ENCODE measurements at places on chromosomes 16 and 17.

DNA sequence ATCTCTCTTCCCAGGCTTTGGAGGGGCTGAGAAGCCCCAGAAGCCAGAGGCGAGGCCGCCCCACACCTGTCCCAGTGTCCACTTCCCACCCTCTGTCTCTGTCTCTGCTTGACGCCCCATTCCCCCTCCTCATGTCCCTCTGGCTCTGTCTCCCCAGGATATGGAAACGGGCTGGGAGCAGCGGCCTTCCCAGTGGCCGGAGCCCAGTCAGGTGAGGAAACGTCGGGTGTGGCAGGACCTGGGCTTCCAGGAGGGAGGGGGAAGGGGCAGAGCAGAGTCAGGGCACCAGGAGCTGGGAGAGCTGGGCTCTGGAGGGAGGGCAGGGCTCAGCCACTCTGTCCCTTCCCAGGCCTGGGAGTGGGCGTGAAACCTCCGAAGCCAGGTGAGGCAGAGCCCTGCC is 10.6 kb upstream of the PKMYT1 start:
- no peak for DNase-seq

- peak; percentile 62 for DNase-seq
These were observed 424 bp downstream of the YBX2 start for GRCh38 chr17:7293816-7294613.

DNA sequence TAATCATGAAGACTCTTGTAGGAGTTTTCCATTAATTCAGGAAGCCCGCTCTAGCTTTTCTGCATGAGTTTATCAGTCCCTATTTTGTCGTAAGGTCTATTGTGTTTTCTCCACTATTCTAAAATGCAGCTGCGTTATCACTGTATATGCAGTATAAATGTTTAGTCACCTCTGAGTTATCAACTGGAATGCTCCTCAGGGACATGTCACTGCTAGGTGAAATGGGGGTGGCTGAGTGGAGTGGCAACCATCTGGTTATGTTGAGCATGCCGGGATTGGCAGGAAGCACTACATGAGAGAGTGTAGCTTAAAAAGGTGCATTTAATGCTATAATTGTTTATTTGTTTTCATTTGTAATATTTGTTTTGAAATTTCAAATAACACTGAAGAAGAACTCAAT is 285.2 kb upstream of the ELAC2 start:
- DNase-seq = no peak

GRCh38 chr17:72011561-72011960 is 109.3 kb upstream of the SOX9 start:
- DNase-seq = no peak

- no peak for DNase-seq
These were observed 226.9 kb downstream of the BCAS3 start for GRCh38 chr17:60904582-60904981.

GRCh38 chr16:50489182-50489581 is 59.0 kb upstream of the NKD1 start:
- DNase-seq = no peak

DNA sequence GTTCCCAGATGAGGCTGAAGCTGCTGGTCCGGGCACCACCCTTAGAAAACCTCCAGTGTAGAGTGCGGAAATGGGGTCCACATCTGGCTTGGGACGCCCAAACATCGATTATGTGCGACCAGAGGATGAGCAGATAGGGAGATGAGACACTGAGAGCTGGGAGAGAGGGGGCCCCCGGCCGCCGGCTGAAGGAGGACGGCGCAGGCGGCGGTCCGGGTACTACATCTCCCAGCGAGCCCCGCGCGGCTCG is 182 bp upstream of the SPECC1 start:
- no peak for DNase-seq

DNA sequence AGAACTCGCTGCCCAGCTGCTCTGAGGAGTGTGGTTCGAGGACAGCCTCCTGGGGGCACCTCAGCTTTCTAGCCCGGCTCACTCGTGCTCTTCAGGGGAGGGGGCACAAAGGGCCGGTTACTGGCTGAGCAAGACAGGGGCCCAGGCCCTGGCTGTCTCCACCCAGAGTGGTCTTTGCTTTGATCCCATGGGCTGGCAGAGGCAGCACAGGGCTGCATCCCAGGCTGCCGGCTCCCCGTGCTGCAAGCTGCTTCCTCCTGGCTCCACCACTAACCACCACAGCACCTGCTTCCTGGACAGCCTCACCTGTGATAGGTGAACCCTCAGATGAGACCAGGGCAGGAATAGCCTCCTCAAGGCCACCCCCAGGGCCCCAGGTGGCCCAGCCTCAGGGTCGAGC is 6.8 kb downstream of the SPPL2C start:
- DNase-seq = no peak

DNA sequence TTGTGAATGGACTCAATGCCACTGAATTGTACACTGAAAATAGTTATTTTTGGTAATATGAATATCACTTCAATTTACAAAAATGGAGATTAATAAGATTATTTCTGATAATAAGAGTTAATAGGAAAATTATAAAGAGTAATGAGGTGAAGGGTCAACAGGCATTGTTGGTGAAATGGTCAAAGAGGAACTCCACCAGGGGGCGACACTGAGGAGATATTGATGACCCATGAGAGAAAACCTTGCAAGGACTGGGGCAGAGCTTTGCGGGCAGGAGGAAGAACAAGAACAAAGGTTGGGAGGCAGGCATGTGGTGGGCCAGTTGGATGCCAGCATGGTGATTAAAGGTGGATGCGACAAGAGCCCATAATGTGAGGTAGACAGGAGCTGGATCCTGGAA is 74.0 kb upstream of the XYLT1 start:
- DNase-seq = peak; percentile 59

GRCh38 chr17:14594690-14595089 is 293.8 kb downstream of the HS3ST3B1 start:
- DNase-seq = no peak

- peak; percentile 86 for DNase-seq
These were observed 44.2 kb downstream of the WDR45B start for GRCh38 chr17:82603981-82604448.

DNA sequence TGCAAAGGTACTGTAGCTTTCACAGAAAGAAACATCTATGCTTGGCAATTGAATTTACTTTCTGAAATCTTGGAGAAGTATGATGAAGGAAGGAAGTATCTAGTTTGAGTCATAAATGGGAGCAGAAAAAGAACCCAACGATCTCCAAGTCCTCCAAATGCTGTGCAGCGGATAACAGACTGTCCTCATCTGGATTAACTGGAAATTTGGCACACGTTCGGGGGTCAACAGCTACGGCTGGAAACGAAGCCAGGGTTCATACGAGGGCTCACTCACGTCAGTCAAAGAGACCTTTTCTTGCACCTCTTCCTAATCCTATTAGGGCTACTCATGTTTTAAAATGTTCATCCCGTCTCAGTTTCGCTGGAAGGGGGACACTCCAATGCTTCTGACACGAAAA is 152.0 kb downstream of the ZFHX3 start:
- DNase-seq = no peak

DNA sequence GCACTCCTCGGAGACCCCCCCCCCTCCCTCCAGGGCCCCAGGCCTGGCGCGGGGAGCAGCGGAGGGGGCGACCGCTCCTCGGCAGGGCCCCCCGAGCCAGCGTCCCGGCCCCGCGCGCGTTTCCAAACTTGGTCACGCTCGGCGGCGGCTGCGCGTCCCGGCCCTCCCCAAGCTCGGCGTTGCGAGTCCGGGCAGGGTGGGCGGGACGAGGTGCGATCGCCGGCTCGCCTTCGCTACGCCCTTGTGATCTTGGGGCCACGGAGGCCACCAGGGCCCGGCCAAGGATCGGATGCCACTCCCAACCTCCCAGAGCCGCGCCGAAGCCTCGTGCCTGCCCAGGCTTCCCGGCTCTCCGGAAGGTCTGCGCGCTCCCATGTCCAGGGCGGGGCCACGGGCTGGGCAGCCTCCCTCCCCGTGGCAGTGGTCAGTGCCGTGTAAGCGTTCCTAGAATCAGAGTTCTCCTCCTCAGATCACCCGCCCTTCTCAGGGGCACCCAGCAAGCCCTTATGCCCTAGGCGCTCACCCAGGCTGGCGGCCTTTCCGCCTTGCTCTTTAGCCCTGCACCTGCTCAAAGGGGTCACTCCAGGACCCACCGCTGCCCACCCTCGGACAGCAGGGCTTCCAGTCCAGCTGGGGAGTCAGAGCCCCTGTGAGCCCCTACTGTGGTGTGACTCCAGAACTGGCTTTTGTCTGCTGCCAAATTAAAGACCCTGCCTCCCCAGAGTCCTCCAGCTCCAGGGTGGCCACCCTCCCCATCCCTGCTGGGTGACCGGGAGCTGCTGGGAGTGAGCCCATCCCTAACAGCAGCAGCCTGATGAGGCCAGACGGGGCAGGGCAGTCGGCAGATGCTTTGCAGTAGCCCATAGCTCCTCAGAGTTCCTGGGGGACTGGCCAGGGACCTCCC is 12.2 kb upstream of the MRPS23 start:
- peak; percentile 22 for DNase-seq

GRCh38 chr17:46108550-46109110 is 84.6 kb downstream of the KANSL1 start:
- peak; percentile 58 for DNase-seq

GRCh38 chr16:64351121-64351520 is 770.7 kb downstream of the CDH11 start:
- no peak for DNase-seq

DNA sequence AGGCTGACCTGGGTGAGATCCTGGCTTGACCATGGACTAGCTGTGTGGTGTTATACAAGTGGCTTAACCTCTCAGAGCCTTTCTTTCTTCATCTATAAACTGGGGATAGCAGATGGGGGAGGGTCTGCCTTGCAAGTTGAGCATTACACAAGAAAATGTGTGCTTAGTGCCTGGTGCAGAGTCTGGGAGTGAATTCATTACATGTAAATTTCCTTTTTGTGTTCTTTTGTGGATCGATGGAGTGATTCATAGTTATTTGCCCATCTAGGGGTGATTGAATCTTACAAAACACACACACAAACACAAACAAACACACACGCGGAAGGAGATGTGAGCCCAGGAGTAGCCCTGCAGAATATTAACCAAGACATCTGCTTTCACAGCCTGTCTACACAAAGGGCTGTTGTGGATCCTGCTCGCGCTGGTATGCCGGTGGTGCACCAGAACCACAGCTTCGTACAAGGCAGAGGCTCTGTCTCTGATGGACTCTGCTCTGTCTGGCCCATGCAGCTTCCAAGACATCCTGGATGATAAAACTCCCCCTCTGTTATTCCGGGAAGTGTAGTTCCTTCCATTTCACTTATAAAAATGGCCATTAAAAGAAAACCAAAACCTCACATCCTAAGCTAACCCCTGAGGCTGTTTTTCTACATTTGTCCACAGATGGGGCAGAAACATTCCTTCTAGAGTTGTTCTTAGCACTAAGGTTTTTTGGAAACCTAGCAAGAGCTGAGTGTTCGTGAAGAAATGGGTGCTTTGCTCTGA is 86.1 kb downstream of the UTP18 start:
- no peak for DNase-seq

DNA sequence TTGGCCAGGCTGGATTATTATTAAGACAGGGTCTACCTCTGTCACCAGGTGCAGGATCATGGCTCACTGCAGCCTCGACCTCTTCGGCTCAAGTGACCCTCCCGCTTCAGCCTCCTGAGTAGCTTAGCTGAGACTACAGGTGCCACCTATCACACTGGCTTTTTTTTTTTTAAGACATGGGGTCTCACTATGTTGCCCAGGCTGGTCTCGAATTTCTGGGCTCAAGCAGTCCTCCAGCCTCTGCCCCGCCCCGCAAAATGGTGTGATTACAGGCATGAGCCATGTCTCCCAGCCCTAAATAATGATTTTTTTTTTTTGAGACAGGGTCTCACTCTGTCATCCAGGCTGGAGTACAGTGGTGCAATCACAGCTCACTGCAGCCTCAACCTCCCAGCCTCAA is 5.8 kb downstream of the OVCA2 start:
- DNase-seq = no peak

GRCh38 chr17:7781429-7781828 is 52.6 kb upstream of the KDM6B start:
- DNase-seq = no peak

DNA sequence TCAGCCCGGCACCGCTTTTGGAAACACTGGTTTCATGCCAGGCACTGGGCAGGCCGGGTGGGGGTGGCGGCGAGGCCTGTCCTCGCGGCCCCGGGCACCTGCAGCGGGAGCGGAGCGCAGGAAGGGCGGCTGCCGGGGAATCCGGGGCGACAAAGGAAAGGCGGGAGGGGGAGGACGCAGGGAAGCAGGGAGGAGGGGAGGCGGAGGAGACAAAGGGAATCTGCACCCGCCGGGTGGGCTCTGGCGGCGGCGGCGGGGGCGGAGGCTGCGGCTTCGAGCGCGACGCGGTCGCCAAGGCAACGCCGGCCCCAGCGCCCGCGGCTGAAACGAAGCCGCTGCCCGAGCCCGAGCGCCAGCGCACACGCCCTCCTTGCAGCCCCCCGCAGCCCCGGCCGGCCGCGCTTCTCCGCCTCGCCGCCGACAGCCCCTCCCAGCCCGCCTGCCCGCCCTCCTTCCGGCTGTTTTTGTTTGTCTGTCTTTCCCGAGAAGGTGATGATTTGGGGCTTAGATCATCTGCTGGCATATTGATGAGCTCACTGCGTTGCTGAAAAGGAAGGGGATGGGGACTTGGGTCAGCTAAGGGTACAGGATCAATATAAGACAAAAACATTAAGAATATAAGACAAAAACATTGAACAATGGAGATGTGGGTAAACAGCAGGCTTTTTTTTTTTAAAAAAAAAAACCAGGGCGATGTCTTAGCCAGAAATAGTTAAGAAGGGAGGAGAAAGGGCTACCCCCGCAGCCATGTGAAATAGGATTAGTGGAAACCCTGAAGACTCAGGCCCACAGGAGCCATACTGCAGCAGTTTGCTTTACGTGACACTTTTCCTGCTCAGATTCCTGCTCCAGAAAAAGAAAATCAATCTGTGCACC is 32.7 kb downstream of the CDK5R1 start:
- DNase-seq = peak; percentile 71

GRCh38 chr17:81794509-81794908 is 9.4 kb upstream of the GCGR start:
- DNase-seq = no peak

DNA sequence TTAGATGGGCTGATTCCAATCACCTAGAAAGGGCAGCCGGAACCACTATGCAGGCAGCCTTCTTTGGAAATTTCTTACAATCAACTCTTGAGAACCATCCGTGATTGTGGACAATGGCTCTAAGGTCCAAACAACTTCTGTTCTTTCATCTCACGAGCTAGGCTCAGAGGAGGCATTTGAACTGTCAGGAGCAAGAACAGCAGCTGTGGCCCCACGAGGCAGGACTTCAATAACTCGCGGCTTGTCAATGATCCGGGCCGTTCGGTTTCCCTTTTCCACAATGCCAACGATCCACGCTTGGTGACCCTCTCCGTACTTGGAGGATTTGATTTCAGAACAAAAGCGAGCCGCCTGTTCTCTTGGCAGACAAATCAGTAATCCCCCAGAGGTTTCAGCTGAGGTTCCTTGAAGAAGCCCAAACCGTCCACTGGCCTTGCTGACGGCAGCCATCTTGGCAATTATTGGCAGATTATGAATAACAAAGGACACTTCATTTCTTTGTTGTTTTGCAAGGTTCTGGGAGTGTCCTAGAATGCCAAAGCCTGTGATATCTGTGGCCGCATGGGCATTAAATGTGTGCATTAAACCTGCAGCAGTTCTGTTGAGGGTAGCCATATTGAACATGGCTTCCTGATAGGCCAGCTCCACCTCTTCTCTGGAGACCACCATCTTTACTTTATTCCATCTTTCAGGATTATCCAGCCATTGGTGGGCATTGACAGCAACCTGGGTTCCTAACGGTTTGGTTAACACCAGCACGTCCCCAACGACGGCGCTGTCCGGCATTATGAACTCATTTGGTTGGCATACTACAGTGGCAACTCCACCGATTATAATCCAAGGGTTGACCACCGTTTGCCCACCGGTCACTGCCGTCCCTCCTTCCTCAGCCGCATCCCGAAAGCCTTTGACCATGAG is 1.2 kb downstream of the SEPHS2 start:
- no peak for DNase-seq
